Stimulated activated CD4-positive, alpha-beta T cell treated with anti-CD3 and anti-CD28 coated beads, Interleukin-1b, Interleukin-23, amount 100 ng/mL, for 24 hours (primary cell): ENCODE measurements at places on chromosomes 5 and 9.

- DNase-seq, result no peak
Measured at GRCh38 chr9:4196886-4197285, 103.0 kb downstream of the GLIS3 start.

GRCh38 chr9:73137286-73137899, 14.3 kb upstream of the ANXA1 start:
- DNase-seq, result no peak

DNA sequence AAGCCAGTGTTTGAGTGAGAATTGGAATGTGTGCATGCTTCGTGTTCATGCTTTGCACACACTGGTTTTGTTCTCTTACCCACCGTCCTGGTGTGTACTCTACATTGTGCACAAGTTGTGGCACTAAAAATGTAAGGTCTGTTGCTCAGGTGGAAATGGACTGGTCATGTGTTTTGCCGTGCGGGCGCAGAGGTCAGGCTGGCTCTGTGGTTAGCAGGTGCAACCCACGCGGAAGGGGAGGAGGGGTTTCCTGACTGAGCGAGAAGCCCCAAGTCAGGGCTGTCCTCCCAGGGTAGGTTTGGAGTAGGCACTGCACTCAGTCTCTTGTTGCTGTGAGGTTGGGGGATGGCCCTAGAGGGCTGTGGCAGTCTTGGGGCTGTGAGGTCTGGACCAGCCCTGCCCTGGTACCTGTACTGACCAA, 86.6 kb downstream of the EHMT1 start:
- no peak for DNase-seq

GRCh38 chr9:94909965-94910730, 183.6 kb downstream of the AOPEP start:
- DNase-seq, result no peak

DNA sequence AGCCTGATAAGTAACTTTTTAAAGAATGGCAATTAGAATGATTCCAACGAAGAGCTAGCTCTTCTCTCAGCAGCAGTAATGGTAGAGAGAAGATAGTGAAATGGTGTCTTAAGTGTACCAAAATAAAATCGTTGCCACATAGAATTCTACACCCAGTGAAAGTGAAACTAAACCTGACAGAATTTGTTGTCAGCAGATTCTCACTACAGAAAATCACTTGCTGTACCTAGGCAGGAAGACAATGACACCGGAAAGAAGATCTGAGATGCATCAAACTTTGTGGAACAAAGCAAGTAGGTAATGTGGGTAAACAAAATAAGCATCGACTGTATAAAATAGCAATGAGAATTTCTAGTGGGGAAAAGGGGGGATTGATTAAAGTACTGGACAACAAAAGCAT, 20.7 kb upstream of the EBF1 start:
- no peak for DNase-seq
